Nucleus accumbens (tissue), 56 donors: ENCODE measurements at places on chromosomes 1 and 21.

DNA sequence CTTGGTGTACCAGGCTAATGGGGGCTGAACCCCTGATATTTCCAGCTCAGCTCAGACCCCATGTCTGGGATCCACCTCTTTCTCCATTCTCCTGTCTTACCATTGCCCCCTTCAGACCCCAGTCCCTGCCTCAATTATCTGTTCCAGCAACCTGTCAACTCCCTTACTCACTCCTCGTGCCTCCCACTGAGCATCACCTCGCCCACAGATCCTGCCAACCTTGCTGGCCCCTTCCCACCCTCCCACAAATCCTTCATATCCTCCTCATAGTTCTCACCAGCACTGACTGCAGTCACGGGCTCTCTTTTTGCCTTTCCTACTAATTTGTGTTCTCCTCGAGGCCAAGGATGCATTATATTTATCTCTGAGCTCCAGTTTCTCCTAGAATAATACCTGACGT is 62.9 kb downstream of the TMEM53 start:
- no peak for DNase-seq

DNA sequence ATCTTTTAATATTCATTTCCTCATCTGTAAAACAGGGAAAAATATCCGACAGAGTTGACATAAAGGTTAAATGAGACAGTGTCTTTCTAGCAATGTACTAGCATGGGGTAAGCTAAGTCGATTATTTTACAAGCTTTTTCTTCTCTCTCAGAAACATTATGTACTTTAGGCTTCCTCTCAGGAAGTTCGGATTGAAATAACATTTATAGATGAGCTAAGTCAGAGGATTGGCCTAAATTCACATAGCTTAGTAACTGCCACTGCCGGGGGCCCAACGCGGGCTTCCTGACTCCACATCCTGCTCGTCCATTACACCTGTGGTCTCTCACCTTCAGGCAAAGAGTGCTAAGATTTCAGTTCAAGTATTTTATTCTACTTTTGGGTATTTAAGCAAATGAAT is 462.3 kb upstream of the NFIA start:
- DNase-seq, result no peak

DNA sequence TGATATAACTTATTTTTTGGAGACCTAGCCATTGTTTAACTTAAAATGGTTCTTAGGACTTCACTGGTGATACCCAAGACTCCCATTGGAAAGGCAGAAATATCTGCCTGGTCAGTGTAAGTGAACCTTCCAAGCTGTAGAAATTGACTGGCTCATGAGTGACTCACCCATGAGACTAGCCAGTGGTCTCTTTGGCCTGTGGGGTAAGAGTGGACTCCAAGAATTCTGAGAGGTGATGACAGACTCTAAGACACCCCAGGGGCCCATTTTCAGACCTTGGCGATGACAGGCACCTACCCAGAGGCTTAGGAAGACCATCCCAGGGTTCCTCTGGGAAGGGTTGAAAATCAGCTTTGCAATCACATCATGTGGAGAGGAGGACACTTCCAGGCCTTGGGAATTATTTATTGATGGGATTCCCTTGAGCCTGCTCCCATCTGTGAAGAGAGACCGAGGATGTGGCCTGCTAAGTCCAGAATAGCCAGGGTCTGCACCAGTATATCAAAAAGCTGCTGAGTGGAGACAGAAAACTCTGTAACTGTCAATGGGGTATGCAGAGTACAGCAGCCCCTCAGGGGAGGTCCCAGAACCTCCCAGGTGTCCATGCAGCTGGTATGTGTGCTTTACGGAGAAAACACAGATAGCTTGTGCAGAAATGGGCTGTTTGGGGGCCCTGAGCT is 78.9 kb downstream of the KAZN start:
- DNase-seq, result no peak

- DNase-seq, result no peak
These were observed 44.1 kb downstream of the NPHP4 start for GRCh38 chr1:5947978-5948680.

DNA sequence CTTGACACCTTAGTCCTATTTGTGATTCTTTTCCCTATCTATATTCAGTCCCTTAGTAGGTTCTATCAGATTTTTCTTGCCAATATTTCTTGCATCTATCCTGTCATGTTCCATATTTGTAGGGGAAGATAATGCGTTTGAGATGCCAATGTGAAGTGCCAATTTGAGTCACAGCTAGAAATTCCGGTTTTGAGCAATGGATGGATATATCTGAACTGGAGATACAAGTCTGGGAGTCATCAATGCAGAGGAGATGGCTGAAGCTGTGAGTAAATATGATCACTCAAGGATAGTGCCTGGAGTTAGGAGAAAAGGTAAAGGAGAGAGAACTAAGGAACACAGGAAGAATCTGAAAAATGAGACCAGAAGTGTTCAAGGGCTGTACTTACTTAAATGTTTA is 93.8 kb downstream of the COQ8A start:
- DNase-seq, result no peak

DNA sequence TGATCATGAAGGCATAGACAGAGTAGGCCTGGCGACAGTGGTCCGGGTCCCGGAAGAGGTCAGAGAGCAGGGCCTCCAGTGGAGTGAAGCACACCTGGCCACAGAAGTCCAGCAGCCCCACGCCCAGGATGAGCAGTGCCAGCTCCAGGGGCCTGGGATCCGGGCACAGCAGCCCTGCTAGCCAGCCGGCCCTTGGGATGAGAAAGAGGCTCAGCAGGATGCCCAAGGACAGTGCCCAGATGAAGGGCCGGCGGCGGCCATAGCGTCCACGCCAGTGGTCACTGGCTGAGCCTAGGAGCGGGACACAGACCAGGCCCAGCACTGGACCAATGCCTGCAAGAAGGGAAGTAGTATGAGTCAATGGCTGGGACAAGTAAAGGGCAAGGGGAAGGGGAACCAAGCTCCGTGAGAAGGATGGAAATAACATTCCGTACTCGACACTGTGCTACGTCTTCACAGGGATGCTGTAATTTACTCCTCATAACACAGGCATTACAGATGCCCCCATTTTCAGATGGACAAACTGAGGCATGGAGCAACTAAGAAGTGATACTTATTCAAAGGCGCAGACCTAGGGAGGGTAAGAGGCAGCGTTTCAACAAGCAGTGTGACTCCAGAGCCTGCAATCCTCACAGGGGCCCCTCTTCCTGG is 16.9 kb downstream of the SLC45A3 start:
- no peak for DNase-seq

- DNase-seq, result no peak
These were observed 72.8 kb downstream of the MORN1 start for GRCh38 chr1:2318314-2319278.

DNA sequence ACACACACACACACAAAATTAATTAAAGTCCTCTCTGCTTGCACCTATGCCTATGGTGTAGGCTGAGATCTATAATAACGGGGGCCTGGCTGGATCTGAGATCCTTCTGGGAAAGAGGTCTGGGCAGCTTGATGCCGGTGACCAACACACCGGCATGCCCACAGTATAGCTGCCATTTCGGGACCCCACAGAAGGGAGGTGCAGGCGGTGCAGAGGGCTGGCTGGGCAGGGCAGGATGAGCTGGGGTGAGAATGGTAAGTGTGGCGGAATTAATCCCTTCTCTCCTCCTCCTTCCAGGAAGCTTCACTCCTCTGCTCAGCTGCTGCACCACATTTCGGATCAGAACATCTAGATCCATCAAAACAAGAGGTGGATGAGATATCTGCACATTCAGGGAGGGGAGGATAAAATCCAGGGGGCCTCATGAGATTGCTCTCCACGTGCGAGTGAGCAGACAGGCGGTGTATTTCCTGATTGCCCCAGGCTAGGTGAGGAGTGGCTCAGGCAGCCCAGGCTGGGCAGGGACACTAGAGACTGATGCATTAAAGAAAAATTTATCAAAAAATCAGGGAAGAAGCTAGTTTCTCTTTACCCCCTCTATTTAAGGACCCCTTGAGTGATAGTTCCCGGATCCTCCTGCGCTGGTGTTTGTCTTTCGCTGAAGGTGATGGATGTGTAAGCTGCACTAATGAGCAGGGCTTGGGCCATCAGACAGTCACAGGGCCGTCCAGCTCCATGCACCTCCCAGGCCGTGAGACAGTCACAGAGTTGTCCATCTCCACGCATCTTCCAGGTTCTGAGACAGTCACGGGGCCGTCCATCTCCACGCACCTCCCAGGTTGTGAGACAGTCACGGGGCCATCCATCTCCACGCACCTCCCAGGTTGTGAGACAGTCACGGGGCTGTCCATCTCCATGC is 449.9 kb downstream of the PTPRU start:
- DNase-seq, result no peak

DNA sequence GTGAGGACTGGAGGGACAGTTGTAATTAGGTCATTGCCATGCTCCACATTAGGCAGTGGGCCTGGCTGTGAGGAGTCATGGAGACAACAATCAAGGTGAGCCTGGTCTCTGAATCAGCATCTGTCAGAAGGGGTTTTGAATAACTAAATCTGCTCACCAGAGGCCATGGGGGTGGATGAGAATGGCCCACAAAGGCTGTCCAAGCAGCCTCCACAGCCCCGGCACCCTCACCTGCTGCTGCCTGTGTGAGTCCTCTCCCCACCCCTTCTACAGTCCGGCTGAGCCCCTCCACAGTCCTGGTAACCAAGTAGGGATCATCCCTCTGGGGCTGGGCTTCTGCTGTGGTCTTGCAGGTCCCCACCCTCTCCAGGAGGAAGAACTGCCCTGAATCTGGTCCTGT is 2.3 kb downstream of the DPT start:
- DNase-seq, result no peak

DNA sequence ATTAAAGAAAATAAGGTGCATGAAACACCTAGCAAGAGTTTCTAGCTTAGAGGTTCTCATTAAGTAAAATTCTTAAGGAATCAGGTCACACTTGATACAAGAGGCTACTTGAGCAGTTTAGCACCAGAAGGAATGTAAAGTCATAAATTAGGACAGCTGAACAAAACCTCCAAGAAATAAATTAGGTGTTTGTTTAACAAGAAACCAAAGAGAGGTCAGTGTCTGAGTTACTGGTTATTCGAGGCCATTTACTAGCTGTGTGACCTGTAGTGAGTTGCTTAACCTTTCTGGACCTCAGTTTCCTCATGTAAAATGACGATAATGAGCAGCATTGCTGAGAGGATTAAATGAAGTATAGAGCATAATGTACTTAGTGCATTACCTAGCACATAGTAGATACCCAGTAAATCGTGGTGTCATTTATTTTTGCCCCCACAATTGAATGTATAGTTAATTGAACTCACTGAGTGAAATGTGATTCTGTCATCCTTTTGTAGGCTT is 908 bp upstream of the ELK4 start:
- no peak for DNase-seq

GRCh38 chr1:22212400-22213233 is 69.7 kb upstream of the WNT4 start:
- no peak for DNase-seq

DNA sequence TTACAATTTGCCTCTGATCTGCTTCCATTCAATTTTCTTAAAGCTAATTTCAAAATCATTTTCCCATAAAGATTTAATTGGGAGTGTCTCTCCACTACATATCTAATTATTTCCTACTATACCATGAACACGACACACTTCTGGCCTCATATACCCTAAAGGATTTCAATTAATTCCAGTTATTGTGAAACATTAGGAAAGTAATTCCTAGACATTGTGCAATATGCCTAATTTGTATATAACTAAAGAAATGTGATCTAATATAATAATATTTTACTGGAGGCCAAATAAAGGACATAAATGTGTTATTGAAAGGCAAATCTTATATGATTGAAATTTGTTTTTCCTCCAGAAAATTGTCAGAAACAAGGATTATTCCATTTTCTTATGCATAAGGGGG is 727.2 kb upstream of the ADGRL2 start:
- DNase-seq, result no peak

- no peak for DNase-seq
These were observed 64.0 kb downstream of the CD46 start for GRCh38 chr1:207815913-207816291.

DNA sequence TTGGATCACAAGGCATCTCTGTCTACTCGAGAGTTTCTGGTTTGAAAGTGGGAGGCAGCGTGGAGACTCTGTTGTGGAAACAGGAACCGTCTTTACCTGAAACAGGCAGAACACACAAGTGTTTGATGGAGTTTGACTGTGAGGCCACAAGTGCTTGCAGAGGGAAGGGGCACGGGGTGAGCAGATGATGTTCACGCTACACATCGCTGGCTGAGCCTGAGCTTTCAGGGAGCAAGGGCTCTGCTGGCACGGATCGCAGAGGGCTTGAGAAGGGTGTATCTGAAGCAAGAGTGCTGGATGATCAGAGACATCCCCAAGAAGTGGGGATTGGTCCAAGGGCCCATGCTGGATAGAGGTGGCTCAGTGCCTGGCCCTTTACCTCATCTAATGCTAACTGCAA is 59.3 kb downstream of the IGSF21 start:
- DNase-seq, result no peak

DNA sequence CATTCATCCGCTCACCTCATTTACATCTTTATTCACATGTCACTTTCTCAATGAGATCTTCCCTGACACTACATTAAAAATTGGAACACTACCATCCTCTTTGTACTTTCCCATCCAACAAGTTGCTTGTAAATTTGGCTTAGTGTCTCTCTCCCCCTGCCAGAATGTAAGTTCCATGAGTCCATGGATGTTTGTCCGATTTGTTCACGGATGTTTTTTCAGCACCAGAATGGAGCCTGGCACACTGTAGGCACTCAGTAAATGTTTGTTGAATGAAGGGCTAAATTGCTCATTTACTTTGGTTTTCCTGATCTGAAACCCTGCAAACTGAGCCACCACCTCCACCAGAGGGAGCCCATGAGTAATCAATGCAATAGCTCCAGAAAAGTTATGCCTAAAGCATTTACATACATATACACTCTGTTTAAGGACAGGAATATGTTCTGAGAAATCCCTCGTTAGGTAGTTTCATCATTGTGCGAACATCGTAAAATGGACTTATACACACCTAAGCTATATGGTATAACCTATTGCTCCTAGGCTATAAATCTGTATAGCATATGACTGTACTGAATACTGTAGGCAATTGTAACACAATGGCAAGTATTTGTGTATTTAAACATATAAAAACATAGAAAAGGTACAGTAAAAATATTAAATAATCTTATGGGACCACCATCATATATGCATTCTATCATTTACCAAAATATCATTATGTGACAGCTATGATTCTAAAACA is 2.8 kb upstream of the EYA3 start:
- DNase-seq, result peak; percentile 48

DNA sequence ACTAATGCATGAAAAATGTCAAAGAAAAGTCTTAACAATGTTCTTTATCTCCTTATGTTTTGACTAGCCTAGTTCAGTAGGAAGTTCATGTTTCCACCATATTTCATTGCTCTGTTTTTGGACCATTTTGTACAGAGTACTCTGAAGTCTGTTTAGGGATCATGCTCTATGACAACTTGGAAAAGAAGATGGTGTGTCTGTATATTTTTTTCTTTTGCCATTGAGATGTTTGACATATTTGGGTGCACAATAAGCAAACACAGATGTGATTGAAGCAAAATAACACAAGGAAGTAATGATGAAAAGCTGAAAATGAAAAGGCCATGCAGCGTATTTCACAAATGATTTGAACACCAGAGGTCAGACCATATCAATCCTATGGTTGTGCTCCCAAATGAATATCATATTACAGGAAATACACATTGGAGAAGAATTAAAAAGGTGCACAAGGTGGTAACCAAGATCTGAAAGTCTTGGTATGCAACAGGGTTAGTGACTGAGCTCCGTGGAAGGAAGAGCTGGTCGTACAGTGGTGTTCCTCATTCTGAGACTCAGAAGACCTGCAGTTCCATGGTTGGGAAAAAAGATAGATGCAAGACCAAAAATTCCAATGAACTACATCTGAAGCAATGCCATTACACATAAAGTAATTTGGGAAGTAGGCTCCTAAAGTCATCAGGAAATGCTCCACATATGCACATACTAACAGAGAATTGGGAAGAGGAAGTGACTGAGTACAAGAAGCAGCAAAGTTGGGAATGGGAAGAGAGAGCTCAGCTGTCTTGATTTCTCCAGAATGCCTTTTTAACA is 463.5 kb downstream of the LMO4 start:
- no peak for DNase-seq
